ENCODE measurements at places on chromosomes 4 and X.

DNA sequence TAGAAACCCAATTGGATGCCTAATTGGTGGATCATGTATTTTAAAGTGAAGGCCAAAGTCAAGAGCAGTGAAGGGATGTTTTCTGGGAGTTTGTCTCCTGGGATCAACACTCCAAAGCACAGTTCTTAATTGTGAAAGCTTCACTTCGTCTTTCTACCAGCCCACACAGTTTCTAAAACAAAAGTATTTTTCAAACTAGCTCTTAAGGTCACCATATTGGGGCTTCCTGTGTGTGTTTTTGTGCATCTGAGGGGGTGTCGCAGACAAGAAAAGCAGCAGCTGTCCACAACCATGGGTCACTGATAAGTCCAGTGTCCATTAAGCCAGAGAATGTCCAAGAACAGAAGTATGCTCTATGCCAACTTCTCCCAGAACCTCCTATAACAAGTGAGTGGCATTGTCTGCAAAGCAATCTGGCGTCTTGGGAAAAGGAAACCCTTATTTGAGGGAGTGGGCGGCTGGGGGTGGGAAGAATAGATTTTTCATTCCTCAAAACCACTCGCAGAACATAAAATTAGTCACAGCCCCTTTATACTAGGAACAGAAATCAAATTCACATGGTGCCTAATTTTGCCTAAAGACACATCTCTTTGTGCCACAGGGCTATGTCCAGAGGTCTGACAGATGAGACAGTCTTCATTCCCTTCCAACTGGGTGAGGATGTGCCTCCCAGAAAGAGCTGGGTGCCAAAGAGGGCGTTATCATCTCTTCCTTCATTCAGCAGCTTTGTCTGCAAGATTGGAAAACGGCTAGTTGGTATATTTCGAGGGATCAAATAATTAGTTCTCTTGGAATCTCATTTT is 610.4 kb downstream of the BCOR start:
- DNase-seq, result no peak

- no peak for DNase-seq
Observed at GRCh38 chr4:6086846-6087245, 68.6 kb upstream of the C4orf50 start.

DNA sequence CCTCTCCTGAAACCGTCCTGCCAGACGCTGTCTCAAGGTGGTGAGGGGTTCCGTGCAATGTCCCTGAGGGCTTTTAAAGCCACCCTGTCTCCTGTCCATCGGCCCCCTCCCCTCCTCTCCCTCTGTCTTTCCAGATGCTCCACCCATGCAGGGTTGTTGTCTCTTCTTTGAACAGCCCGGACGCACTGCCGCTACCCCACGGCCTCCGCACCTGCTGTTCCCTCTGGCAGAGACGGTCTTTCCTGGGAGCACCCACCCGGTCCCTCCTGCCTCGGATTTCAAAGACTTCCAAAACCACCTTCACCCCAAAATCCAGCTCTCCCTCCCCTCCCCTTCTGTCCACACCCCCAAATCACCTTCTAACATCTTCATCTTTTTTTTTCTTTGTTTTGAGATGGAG is 4.1 kb upstream of the ASMT start:
- no peak for DNase-seq

- DNase-seq, result no peak
Observed at GRCh38 chr4:102593147-102593546, 92.0 kb downstream of the NFKB1 start.

DNA sequence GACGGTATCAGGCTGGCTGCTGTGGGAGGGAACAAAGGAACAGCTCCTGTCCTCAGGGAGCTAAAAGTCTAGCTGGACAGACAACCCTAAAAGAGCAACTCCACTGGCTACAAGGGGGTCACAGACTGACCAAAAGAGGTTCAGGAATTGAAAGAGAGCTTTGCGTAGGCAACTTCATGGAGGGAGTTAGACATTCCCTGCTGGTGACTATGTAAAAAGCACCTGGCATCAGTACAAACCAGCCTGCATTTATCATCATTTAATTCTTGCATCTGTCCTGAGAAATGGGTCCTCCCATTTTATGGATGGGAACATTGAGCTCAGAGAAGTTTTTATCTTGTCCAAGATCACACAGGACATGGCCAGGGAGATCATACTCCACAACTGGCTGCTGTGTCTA is 1.4 kb upstream of the LGI2 start:
- DNase-seq, result no peak

DNA sequence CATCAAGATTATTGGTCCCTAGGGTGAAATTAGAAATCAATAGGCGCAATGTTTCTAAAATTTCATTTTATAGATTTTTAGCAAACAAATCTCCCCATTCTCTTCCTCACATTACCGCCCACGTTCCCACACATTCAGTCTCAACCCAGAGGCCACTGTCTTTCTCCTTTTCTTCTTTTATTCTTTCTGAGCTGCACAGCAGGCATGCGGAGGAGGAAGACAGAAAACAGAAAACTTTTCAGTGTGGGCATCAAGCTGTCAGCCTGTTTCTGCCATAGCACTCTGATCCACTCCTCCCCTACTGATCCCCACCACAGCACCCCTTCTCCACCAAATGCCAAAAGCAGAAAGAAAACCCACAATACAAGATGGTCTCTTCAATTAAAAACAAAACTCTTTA is 94.8 kb upstream of the ADAMTS3 start:
- DNase-seq, result no peak

GRCh38 chr4:166458756-166459155 is 585.7 kb downstream of the TLL1 start:
- no peak for DNase-seq

DNA sequence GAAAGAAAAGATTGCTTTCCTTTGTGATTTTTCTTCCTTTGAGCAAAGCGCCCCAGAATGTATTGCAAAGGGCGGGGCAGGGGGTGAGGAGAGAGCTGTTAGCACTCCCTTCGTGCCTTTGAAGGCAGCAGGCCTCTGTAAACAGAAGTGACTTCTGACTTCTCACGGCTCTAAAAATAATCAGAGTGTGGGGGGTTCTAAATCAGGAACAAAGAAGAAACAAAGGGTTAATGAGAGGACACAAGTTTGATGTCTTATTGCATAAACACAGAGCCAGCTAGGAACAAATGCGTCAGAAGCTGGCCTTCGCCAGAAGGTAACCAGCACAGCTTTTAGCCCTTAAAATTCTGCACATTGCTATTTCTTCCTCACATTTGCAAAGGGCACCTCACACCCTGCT is 626.2 kb downstream of the MID1IP1 start:
- DNase-seq, result no peak

- no peak for DNase-seq
Observed at GRCh38 chr4:72136429-72136828, 104.6 kb downstream of the NPFFR2 start.

- DNase-seq, result no peak
Observed at GRCh38 chr4:122882857-122883735, 39.3 kb downstream of the NUDT6 start.

DNA sequence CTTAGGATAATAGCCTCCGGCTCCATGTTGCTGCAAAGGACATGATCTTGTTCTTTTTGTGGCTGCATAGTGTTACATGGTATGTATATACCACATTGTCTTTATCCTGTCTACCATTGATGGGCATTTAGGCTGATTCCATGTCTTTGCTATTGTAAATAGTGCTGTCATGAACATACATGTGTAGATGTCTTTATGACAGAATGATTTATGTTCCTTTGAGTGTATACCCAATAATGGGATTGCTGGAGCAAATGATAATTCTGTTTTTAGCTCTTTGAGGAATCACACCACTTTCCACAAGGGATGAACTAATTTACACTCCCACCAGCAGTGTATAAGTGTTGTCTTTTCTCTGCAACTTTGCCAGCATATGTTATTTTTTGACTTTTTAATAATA is 4.6 kb downstream of the RAB33B start:
- no peak for DNase-seq

DNA sequence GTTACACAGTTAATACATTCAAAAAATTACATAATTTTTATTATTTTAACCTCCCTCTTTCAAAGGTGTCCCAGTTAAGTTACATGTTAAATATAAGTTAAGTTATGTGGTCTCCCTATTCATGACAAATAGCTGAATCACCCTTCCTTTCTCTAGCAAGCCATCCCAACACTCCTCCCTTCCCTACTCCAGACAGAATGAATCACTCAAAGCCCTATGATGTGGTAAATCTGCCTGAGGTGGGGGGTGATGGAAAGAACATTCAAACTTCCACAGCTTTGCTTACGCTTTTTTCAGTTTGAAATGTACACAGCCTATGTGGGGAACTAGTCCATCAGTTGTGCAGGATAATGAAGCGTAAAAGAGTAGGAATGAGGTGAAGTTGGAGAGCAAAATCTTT is 90.2 kb downstream of the CXCL13 start:
- DNase-seq, result no peak

GRCh38 chr4:38695809-38696208 is 31.8 kb downstream of the KLF3 start:
- no peak for DNase-seq

DNA sequence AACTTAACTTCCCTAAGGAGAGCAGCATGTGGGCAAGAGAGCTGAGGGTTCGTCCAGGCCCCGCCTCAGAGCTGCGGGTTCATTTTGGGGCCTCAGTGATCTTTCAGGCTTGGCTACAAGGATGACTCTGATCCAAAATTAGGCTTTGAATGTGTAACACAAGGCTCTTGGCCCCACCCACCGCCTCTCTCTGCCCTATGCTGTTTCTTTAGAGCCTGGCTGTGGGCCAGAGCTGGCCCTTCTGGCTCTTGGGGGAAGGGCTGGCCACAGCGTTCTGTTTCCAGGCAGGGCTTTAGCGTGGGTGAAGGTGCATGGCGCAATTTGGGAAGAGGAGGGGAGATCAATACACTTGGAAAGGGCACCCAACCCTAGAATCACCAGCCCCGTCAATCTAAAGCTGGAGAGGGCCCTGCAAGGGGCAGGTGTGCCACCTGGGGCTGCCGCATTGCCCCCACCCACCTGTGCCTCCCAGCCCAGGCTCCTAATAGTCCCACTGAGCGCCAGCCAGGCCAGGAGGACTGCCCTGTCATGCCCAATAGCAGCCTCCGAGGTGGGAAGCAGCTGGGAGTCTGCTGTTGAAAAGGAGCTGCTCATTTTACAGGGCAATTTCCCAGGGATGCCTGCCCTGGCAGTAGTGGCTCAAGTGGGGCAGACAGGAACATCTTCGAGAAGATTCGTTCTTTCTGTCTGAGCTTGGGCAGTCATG is 84.5 kb upstream of the MAML3 start:
- no peak for DNase-seq

DNA sequence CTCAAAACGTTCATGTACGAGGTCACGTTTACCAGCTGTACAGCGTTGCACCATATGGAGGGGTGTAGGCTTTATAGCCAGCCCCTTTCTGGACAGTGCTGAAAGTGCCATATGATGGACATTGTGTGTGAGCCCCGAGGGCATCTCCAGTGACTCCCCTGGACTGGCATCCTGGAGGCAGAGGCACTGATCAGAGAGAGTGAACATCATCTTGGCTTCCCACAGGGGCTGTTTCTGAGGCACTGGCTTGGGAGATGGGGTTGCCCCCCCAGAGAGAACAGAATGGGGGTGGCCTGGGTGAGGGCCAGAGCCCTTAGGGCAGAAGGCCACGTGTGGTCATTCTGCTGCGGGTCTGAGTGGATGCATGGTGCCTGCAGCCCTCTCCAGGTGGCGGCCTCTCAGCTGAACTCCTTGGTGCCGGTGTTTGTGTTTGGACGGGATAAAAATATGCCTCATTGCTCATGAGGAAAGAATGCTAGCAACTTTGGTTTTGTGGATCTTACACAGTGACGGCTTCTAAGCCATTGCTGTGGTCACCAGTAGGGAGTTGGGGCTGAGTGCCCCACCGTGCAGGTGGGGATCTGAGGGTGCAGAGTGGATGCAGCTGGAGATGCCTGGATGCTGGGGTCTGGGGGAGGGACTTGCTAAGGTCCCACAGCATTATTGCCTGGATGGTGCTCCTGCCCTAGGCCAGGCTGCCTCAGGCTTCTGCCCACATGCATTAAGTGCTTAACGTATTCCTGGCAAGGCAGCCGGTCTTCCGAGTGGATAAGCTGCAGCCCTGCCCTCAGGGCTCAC is 3.4 kb downstream of the WFS1 start:
- no peak for DNase-seq

GRCh38 chr4:159197260-159197884 is 94.5 kb downstream of the RAPGEF2 start:
- DNase-seq, result no peak

- no peak for DNase-seq
Observed at GRCh38 chrX:66221856-66222255, 57.8 kb downstream of the HEPH start.

DNA sequence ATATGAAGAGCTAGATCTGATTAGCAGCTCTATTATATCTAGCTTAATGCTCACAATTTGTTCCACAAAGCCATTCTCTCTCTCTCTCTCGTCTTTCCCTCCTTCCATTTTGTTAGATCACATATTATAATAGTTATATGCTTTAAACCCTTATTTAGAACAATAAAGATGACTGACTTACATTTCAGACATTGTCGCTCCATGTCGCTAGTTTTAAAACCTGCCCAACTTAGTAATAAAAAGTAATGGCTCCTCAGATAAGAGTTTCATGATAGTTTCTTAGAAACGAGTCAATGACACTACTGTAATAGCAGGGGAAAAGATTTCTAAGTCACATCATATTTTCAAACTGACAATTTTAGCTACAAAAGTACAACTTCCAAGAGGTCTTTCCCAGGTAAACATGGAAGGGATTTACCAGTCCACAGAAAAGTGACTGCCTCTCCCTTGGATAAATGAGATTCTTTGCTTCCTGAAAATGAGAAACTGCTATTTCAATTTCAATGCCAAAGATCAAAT is 38.5 kb upstream of the YTHDC1 start:
- DNase-seq, result no peak

GRCh38 chr4:20062054-20062453 is 189.7 kb upstream of the SLIT2 start:
- DNase-seq, result no peak

Data from thymus (tissue), 14 donors.